ENCODE measurements at places on chromosomes 1 and 21. TPM values are rescaled to one million over a fixed set of nuclear protein-coding genes. Genes with fewer than 3 reads are reported as not detected.

- DNase-seq, result no peak
Observed at GRCh38 chr1:16321176-16321867, 31.0 kb downstream of the FBXO42 start.

Gene FAM151A
- 1.8 TPM for polyA plus RNA-seq

DNA sequence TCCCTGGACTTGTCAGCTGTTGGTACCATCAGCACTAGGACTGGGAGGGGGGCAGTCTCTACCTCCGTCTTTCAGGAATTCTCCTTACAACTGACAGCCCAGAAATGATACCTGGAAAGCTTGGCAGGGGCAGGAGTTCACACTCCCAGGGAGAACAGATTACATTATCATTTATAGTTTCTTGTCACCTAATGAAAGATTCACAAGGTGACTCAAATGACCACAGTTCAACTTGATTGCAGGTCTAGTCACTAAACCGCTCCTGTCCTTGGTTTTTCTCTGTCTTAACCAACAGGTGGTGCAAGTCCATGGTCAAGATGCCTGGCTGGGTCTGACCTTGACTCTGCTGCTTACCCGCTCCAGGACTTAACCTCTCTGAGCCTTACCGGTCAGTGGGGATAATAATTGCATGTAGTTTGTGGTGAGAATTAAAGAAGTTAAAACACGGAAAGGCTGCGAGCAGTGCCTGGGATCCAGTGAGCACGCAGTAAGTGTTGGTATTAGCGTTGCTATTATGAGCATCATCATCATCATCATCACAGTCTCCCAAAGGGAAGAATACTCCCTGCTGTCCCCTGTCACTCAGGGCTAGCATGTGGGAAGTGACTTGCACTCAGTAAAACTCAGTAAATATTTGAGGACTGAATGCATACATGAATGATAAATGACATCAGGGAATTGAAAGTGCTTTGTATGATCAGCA, 125.3 kb upstream of the CD34 start:
- DNase-seq, result peak; percentile 48

- DNase-seq, result no peak
Observed at GRCh38 chr21:44528634-44528995, 11.4 kb downstream of the KRTAP10-1 start.

- no peak for DNase-seq
Observed at GRCh38 chr1:61173118-61173517, 90.8 kb downstream of the NFIA start.

GRCh38 chr1:10033359-10033845, 644 bp downstream of the UBE4B start:
- DNase-seq, result no peak

GRCh38 chr1:38064197-38064903, 17.8 kb upstream of the POU3F1 start:
- no peak for DNase-seq

DNA sequence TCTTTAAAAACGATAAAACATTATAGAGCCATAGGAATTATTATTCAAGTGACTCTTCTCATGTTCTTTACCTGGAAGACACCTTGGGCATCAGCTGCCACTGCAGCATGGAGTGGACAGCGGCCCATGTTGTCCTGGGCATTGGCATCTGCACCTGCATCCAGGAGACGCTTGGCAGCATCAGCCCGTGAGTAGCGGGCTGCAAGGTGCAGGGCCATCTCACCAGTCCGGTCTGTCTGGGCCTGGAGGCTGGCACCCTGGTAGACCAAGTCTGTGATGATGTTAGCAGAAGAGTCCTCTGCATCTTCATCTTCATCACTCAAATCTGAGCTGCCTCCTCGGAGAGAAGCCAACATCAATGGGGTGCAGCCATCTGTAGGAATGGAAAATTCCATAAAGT, 22.9 kb upstream of the ADAM30 start:
- DNase-seq, result no peak

DNA sequence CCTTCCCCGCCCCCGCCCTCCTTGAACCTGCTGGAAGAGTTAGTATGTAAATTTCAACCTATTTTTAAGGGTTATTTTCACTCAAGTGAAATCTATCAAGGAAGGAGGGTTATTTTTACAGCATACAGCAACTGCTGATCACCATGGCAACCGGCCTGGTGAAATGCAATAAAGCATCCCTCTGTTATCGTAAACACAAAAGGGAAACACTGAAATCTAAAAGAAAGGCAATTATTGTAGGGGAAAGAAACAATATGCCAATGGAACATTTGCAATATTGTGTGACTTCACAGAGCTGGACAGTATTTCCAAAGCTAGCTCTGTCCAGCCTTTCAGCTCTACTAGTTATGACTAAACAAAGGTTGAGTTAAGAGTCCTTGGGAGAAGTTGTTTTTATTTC, 588.3 kb upstream of the PBX1 start:
- no peak for DNase-seq

Gene DNAJC16
- 1.6 TPM for polyA plus RNA-seq

DNA sequence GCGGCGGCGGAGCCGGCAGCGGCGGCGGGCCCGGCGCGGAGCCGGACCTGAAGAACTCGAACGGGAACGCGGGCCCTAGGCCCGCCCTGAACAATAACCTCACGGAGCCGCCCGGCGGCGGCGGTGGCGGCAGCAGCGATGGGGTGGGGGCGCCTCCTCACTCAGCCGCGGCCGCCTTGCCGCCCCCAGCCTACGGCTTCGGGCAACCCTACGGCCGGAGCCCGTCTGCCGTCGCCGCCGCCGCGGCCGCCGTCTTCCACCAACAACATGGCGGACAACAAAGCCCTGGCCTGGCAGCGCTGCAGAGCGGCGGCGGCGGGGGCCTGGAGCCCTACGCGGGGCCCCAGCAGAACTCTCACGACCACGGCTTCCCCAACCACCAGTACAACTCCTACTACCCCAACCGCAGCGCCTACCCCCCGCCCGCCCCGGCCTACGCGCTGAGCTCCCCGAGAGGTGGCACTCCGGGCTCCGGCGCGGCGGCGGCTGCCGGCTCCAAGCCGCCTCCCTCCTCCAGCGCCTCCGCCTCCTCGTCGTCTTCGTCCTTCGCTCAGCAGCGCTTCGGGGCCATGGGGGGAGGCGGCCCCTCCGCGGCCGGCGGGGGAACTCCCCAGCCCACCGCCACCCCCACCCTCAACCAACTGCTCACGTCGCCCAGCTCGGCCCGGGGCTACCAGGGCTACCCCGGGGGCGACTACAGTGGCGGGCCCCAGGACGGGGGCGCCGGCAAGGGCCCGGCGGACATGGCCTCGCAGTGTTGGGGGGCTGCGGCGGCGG, 1.0 kb downstream of the ARID1A start:
- DNase-seq, result no peak

- DNase-seq, result no peak
Observed at GRCh38 chr1:11482198-11482597, 3.2 kb downstream of the DISP3 start.

GRCh38 chr21:14753466-14754258, 207.5 kb upstream of the SAMSN1 start:
- DNase-seq, result no peak

DNA sequence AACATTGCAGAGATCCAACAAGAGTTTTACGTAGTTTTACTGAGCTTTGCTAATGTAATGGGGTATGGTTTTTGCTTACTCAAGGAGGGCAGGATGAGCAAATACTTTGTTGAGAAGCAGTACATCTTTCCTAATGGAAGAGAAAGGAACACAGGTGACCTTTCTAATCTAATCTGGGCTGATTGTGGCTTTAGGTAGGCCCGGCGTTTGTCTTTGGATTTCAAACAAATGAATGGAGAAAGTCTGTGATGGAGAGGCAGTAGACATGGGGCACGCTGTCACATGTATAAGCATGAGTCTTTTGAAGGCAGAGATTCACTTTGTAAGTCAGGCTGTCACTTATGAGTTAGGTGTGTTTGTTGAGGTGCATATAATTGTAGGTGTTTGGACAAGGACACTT, 1.7 kb downstream of the PLEKHM2 start:
- peak; percentile 21 for DNase-seq

- DNase-seq, result no peak
Observed at GRCh38 chr1:81717230-81717629, 83.5 kb upstream of the ADGRL2 start.

Gene DEPDC1
- 7.4 TPM for polyA plus RNA-seq

Gene HTR6
- polyA plus RNA-seq, result not detected

DNA sequence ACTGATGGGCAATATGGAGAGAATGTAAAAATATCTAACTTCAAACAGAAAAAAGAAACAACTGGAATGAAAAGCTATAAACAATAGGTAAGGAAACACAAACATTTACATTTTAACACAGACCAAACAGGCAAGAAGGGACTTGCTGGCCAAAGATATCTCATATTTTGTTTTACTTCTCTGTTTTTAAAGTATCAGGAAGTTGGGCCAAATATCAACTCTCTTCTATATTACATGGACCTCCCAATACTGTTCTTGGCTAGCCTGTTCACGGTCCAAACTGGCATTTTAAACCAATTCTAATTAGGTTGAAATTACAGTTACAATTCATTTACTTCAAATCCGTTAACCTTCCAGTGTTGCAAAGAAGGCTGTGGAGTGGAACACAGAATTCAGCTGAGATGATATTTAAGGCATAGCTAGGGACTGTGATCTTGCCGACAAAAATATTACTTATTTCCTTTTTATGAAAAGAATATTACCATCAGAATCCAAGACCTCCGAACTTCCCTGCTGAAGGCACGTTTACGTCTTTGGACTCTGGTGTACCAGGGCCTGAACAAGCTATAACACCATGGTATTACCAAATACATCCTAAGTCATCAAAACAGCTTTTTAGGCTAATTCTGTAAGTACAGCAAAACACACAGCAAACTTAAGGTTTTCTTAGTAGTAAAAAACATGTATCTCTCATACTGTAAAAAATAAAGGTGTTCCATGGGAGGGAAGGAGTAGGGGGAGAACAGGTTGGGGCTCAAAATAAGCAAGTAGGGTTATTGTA, 165.4 kb downstream of the RUNX1 start:
- no peak for DNase-seq

Gene SLFNL1
- 0.31 TPM for polyA plus RNA-seq

GRCh38 chr21:17370263-17370662, 142.6 kb upstream of the CXADR start:
- no peak for DNase-seq

- DNase-seq, result no peak
Observed at GRCh38 chr1:238672262-238672661, 714.1 kb upstream of the CHRM3 start.
